ENCODE measurements at places on chromosomes 3 and 15. TPM values are rescaled to one million over a fixed set of nuclear protein-coding genes. Genes with fewer than 3 reads are reported as not detected.

GRCh38 chr3:192564611-192565010, 162.7 kb downstream of the FGF12 start:
- DNase-seq: no peak

GRCh38 chr3:31249545-31249944, 283.2 kb upstream of the STT3B start:
- DNase-seq: no peak

DNA sequence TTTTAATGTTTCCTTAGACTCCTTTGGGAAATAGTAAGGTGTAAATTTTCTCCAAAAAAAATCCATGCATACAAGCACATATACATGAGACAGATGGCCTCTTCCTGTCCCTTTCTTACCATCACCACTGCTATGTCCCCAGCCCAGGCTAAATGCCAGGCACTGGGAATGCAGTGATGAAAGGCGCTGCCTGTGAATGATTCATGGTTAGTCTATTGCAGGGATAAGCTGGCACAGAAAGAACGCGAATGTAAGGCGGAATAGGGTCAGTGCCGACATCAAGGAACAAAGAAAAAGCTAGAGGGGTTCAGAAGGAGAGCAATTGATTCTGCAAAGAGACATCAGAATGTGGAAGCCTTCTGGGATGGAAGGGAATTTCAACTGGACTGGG, 36.2 kb upstream of the CFAP161 start:
- no peak for DNase-seq

DNA sequence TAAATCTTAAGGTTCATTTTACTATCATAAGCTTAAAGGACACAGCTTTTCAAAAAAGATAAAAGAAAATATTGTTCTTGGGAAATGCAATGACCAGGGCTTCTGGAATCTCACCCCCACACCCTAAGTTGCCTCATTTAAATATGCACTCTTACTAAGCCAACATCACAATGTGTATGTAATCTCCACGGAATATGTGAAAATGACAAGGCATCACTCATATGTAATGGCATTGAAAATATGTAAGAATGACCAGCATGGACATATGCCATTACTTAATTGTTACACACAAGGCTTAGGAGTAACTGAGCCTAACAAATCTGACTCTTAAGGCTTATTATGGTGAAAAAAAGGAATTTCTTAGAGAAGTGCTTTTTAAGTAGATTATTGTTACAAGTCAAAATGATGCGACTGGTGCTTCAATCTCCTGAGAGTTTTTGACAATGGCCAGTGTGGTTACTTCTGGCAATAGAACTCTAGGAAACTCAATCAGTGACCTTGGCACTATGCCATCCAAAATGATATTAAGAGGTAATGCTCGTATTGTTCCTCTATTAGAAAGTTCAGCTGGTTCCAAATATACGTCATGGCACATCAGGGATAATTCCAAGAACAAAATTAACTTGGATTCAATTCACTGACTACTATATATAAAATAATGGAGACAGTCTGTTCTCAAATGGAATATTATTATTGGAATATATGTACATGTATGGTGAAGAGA, 290.0 kb upstream of the PLSCR5 start:
- DNase-seq: no peak

DNA sequence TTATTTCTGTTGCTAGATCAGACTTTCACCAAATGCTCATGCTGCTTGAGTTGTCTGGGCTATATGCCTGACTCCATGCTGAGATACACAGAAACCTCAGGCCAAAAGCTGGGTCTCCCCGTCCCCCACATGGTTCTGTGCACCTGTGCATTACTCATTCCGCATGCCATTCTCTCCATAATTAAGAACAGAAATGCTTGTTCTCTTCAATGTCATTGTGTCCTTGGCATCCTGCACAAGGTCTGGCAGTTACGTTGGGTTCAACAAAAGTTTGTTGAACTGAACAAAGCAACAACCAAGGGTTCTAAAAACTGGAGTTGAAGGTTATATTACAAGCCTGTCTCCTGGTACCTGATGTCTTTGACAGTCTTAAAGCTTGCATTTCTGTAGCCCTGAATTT, 177.5 kb downstream of the FNDC3B start:
- no peak for DNase-seq

DNA sequence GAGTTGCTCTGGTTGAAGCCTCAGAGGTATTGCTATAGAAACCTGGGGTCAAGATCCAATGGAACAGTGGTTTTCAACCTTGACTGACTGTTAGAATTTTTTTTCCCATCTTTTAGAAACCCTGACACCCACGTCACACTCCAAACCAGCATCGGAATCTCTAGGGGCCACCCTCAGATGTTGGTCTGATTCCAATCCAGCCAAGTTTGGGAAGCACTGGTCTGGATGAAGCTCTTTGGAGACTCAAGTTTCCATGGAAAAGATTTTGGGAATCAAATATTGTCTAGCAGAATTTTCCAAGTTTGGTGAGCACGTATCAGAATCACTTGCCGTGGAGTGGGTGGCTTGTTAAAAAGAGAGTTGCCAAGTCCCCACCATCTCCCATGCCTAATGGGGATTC, 103.8 kb downstream of the THSD4 start:
- DNase-seq: no peak

- DNase-seq: no peak
Observed at GRCh38 chr3:111972891-111973290, 5.9 kb upstream of the ABHD10 start.

DNA sequence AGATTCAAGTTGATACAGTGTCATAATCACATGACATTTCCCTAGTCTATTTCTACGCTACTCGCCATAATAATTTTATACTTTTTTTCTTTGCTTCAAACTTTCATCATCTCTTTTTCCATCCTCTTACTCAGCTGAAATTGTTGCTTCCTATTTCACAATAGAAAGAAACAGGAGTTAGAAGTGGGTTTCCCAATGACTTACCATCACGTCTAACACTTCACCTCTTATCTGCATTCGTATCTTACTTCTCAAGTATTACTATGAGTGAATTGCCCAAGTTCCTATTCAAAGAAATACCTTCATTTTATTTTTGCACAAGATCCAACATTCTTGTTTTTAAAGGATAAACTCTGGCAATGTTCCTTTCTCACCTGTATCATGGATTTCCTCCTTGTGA, 1539.9 kb downstream of the SI start:
- no peak for DNase-seq

DNA sequence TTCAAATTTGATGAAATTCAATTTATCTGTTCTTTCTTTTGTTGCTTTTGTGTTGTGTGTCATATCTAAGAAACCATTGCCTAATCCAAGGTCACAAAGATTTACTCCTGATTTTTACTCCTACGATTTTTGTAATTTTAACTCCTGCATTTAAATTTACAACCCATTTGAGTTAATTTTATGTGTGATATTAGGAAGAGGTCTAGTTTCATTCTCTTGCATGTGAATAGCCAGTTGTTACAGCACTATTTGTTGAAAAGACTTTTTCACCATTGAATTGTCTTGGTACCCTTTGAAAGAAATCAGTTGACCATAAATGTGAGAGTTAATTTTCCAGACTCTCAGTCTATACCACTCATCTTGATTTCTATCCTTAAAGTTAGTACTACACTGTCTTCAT, 23.9 kb downstream of the CRTAP start:
- DNase-seq: no peak

GRCh38 chr15:40952301-40952900, 870 bp upstream of the CHAC1 start:
- DNase-seq: peak; percentile 34

- no peak for DNase-seq
Observed at GRCh38 chr3:7428206-7428718, 567.3 kb downstream of the GRM7 start.

DNA sequence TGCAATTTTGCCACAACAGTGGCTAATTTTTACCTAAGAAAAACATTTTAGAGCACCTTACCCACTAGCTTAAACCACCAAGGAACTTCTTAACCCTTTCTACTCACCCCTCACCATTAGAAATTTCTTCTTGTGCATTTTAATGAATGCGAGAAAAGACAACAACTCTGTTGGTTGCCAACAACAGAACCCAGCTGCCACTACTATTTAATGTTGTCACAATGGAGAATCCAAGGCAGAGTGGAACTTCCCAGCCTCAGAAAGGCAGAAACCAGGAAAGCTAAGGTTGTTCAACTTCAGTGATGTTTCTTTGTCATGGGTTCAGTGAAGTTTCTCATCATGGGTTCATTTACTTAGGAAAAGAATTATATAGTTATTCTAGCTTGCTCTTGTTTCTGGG, 325.2 kb upstream of the ARL6 start:
- DNase-seq: no peak

- peak; percentile 79 for DNase-seq
Observed at GRCh38 chr15:77107531-77108355, 36.8 kb upstream of the TSPAN3 start.

- DNase-seq: no peak
Observed at GRCh38 chr15:91694831-91695210, 158.7 kb upstream of the SLCO3A1 start.

GRCh38 chr3:149812165-149812605, 830 bp upstream of the RNF13 start:
- no peak for DNase-seq

DNA sequence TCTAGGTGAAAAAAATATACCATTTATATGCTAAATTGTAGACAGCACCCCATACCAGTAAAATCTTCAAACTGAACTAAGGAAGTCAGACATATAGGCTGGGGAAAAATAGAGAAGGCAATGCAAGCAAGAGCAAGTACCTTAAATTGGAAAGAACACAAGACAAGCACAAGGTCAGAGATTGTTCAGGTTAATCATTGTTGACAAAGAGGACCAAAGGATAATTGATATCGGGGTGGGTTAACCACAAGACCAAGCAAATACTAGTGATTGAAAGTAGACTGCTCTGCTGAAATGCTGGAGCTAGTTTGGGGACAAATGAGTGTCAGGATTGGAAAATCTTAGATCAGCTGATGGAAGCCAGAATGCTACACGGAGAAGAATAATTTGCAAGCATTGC, 499.8 kb downstream of the ROBO2 start:
- DNase-seq: no peak

DNA sequence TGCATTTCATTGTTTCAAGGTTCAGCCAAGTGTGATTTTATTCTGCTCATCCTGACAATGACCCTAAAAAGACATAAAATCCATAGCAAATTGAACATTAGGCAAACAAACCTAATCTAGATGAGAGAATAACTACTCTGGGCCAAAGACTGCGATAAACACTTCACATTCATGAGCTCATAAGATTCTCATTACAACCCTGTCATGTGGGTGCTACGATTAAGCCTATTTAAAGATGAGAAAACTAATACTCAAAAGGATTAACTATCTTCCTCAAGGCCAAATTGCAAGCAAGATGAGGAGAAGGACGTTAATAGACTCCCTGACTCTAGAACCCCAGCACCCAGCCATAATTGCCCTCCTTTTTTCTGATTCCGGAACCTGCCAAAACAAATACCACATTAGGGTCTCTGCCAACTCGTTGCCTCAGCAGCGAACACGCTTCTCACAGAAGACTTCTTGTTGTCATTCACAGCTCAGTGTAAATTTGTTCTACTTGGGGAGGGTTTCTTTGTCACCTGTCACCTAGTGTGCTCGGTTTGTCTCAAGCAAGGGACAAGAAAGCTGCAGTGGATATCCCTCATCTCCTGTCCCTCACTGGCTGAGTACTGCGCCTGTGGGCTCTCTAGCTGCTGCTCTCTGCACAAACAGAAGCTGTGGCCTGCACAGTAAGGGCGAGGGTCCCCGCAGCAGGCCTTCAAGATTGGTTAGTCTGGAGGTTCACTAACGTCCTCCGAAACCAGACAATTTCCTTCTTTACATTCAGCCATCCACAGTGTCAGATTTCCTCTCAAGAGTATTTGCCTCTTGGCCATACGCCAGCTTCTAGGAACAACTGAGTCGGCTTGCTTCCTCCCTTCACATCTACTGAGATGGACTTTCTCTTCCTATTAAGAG, 200.0 kb upstream of the UBE2E2 start:
- DNase-seq: no peak

DNA sequence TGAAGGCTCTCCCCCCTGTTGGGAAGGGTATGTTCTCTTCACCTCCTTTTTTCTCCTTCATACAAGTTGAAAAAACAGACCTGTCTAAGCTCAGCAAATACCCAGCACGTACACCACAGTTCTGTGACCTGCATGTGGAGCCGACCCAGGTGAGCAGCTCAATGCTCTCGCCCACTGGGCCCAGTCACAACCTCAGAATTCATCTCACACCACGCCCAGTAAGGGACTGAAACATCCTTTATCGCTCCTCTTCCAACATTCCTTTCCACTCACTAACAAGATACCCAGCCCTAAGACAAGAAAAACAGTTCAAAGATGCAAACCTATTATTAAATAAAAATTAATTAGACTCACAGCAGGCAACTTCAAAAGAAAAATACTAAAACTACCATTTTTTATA, 68.9 kb downstream of the FOXP1 start:
- no peak for DNase-seq

DNA sequence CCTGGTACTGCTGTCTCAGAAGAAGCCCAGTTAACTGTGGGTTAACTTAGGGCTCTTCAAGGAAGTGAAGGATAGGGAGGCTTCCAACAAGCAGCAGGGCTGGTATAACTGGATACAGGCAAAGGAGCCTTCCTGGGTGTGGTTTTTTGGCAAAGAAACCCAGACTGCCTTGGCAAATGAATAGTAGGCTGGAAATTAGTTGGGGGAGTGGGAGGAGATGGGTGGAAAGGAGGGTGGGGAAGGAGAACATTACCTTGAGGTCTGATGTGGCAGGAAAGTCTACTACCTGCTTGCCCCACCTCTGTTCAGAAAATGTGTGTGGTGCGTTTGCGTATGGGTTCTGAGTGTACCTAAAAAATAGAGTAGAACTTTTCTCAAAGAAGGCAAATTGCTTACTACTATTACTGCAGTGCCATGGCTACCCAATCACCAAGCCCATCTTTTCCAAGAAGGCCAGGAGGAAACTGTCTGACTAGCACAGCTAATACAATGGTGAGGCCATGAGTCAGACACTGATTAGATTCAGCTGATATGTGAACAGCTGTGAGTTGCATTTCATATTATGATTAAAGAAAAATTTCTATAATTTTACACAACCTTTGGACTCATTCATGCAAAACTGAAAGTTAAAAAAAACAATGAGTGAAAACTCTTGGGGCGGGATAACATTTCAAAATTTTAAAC, 55.2 kb downstream of the SPTSSB start:
- DNase-seq: no peak

DNA sequence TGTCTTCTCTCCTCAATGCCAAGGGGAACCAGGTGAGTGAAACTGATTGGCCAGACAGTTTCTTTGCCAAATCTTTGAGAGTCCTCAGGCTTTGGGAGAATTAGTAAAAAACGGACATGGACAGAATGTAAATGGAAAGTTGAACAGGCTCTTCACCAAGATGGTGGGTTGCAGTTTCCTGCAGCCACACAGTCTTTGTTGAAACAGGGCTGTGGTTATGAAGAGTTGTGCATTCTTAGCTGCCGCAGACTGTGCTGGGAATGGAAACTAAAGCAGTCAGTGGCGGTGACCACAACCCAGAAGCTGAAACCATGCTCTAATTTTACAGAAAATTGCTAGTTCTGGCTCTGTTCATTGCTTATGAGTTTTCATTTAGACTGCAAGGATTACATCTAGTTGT, 42.1 kb upstream of the TASOR start:
- no peak for DNase-seq

GNL3 gene
- 245 TPM for total RNA-seq

SAMMSON gene
- not detected for total RNA-seq

GRM7 gene
- total RNA-seq: 0.28 TPM

ITIH1 gene
- total RNA-seq: not detected

CEP70 gene
- 31.1 TPM for total RNA-seq

PRR20G gene
- 0.26 TPM for total RNA-seq

GPR171 gene
- not detected for total RNA-seq

HRH1 gene
- total RNA-seq: 0.74 TPM

GHSR gene
- total RNA-seq: not detected

Measured in H9 (cell line).